MV-4-11 (cell line): ENCODE measurements at places on chromosomes 3 and 15.
A peak's percentile ranks its signal among the peaks of the same experiment; 100 is the strongest.

GRCh38 chr3:188234132-188234531, 80.2 kb downstream of the LPP start:
- no peak for DNase-seq

- DNase-seq: no peak
Measured at GRCh38 chr15:78797951-78798350, 13.3 kb downstream of the ADAMTS7 start.

- no peak for DNase-seq
Measured at GRCh38 chr3:168973897-168974296, 689.6 kb downstream of the MECOM start.

GRCh38 chr15:27928386-27928785, 170.7 kb downstream of the OCA2 start:
- DNase-seq: no peak

DNA sequence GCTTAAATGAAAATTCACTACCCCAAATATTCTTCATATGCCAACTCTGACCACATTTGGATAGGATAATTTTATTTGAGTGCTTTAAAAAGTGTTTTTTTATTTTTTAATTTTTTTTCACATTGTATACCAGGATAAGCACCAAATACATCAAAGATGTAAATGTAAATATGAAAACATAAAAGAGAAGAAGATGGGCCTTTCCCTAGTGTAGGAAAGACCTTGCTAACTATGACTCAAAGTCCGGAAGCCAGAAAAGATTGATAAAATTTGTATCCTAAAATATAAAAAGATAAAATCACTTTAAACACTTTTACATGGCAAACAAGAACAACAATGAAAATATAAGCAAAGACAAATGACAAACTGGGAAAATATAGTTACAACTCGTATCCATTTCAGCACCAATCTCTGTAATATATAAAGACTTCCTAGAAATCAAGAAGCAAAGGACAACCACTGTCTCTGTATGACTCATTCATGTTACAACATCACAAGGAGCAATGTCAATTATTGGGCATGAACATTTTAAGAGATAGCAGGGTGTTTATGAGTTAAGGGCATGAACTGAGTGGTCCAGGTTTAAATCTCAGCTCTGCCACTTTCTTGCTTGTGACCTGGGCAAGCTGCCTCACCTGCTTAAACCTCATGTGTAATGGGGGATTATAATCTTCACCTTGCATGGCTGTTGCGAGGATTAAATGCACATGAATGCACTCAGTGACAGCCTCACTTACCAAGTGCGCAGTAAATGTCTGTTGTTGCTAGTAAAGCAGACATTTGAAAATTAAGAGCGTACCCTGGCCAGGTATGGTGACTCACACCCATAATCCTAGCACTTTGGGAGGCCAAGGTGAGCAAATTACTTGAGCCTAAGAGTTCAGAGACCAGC, 25.3 kb upstream of the ARHGEF3 start:
- peak; percentile 84 for DNase-seq
